Activated CD8-positive, alpha-beta memory T cell treated with anti-CD3 and anti-CD28 coated beads for 4 hours (primary cell): ENCODE measurements at places on chromosomes 5 and 9.

- no peak for DNase-seq
Measured at GRCh38 chr5:121976979-121977378, 15.2 kb downstream of the SRFBP1 start.

DNA sequence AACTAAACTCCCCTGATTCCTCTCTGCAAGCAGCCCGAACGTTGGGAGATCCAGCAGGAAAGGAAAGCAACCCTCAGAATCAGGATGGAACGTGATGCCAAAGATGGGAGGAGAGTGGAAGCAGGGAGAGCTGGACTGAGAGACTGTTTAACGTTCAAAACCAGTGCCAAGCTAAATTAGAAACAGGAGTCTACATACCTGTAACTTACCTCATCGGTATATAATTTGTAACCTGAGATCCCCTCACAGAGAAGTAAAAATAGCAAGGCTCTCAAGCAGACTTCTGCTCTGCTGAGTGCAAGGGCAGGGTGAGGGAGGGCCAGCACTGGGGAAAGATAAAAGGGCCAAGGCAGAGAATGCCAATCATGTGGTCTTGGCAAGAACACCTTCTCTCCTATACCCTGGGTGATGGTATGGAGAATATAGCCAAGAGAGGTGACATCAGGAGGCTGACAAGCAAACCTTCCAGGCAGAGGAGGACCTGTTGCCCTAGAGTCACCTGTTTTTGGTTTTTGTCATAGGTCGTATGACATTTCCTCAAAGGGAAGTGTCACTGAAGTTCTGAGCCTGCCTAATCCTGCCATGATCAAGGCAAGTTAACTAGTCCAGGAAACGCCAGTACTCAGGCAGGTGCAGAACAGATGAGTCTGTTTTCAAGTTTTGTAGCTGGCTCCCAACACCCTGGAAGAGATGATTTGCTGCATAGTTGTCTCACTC lies 472.0 kb downstream of the NFIB start:
- DNase-seq, result no peak

DNA sequence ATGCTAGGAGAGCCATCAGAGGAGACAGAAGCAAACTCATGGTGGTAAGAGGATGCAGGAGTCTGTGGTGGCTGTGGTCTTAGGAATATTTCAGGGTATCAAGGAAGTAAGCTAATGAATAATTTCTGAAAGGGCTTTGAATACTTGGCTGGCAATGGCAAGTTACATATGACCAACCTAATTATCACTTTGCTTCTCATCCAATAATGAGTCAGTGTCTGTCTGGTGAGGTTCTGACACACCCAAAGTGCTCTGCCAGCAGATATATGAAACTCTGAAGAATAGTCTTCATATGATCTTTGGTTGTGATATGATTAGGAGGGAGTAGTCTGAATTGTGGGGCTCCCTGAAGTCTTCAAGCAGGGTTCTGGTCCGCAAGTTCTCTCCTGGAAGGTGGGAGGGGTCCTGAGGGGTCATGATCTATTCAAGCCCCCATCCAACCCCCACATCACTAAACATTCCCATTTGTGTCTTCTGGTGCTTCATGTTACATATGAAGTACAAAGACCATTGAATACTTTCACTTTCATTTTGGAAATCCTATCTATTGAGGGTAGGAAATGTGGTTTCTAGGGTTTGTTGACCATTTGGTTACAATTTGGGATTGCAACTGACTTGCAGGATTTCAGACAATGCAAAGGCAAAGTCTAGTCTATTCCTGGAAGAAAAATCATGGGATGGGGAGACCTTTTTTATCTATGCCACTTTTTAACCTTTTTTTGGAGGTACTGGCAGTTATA lies 199.9 kb upstream of the CDKN2B start:
- no peak for DNase-seq

GRCh38 chr5:136094189-136094912 lies 38.3 kb upstream of the SMAD5 start:
- no peak for DNase-seq

- DNase-seq, result no peak
Measured at GRCh38 chr5:166031926-166032325, 2259.5 kb upstream of the WWC1 start.

DNA sequence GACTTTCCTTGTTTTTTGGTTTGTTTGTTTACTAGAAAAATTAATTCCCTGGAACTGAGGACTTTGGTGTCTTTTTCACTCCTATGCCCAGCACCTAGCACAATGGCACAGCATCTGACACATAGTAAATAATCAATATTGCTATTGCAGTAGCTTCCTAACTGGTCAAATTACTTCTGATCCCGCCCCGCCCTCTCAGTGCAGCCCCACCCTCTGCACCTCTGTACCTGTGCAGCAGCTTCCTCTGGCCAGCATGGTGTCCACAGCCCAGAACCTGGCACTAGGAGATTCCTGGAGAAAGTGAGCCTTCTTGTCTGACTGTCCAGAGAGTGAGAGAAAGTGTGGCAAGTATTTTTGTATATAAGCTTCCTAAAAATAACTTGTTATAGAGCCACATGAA lies 343.2 kb downstream of the ZNF608 start:
- DNase-seq, result no peak

DNA sequence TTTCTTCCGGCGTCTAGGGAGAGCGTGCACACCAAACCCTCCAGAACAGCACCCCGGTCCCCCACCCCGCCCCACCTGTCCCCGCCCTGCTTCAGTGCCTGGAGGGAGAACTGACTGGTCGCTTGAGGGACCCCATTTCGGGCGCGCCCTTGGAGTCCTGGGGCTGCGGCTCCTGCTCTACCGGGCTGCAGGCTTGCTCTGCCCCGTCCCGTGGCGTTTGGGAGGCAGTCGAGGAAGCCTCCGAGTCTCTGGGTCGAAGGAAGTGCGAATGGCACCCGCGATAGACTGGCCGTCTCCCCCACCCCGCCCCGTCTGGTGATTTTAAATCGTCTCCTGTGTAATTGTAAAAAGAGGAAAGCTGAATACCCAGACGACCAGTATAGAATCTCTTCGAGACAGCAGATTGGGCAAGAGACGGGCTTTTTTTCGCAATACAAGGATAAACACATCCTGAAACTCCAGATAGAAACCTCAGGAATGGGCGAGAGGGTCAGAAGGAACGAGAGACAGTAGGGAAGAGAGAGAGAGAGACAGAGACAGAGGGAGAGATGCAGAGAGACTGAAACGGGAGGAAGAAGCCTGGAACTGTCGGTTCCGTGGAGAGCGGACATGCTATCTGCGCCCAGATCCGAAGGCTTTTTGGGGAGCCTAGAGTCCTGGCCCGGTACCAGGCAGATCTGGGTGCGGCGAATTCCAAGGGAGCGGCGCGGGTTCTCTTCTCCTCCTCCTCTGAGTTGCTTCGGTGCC lies 9.9 kb downstream of the PRDM6 start:
- DNase-seq, result no peak

GRCh38 chr5:7397937-7398336 lies 2.0 kb downstream of the ADCY2 start:
- DNase-seq, result no peak
